Natural killer cell (primary cell): ENCODE measurements at places on chromosomes 7 and 10. TPM values are rescaled to one million over a fixed set of nuclear protein-coding genes. Genes with fewer than 3 reads are reported as not detected.

Gene SP4
- total RNA-seq: 38.8 TPM

Gene DNAJC12
- not detected for total RNA-seq

Gene HNRNPF
- 122 TPM for total RNA-seq

Gene MRPS33
- 13.7 TPM for total RNA-seq

DNA sequence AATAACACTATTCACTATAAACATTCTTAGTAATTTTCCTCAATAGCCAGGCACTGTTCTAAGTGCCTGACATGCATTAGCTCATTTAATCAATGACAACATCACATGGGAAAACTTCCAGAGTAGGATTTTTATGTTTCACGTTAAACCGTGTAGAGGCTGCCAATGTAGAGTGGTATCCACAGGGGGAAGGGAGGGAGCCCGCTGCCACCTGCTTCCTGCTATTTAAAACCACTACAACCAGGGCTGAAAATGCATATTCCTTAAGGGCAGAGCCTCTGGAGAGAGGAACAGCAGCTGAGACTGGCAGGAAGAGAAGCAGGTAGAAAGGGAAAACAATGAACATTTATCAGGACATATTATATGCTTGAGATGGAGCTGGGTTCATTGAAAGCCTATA lies 684.3 kb upstream of the AUTS2 start:
- DNase-seq: no peak

GRCh38 chr10:15053061-15053460 lies 9.3 kb downstream of the OLAH start:
- DNase-seq: no peak

- DNase-seq: no peak
These were observed 4.5 kb downstream of the RTKN2 start for GRCh38 chr10:62264126-62264525.

- DNase-seq: no peak
These were observed 579.9 kb downstream of the AUTS2 start for GRCh38 chr7:70178211-70178610.

GRCh38 chr10:118775478-118775877 lies 20.7 kb upstream of the CACUL1 start:
- DNase-seq: no peak

DNA sequence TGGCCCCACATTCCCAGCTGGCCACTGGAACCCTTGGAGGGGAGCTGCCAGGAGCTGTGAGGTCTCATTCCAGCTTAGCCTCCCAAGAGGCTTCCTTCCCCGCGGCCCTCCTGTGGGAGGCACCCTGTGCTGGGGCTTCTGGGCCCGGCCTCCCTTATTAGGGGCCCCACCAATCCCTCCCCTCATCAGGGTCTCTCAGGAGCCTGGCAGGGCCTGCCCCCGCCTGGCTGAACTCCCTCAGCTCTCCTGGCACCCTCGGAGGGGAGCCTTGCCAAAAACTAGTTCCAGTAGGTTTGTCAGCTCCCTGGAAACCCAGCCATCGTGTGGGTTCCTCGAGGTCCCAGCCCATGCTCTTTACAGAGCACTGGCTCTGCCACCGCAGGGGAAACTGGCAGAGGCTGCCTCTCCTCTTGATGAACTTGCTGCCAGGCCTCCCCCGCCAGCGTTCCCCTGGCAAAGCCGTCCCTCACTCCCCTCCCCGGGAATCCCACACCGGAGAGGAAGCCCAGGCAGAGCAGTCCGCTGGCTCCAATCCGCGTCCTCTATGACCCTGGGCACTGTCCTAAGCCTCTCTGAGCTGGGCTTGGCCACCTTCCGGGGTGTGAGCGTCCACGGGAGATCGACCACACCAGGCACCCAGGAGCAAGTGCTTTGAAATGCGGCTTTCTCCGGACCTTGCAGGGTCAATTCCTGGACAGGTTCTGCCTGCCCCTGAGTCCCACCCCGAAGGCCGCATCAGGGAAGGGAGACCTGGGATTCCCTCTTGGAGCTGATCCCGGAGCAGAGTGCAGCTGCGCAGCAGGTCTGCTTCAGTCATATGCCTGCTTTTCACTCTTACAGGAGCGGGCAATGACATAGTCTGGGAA lies 139.8 kb downstream of the ARHGAP22 start:
- DNase-seq: peak; percentile 9

GRCh38 chr10:81817596-81818170 lies 57.3 kb upstream of the NRG3 start:
- DNase-seq: no peak

DNA sequence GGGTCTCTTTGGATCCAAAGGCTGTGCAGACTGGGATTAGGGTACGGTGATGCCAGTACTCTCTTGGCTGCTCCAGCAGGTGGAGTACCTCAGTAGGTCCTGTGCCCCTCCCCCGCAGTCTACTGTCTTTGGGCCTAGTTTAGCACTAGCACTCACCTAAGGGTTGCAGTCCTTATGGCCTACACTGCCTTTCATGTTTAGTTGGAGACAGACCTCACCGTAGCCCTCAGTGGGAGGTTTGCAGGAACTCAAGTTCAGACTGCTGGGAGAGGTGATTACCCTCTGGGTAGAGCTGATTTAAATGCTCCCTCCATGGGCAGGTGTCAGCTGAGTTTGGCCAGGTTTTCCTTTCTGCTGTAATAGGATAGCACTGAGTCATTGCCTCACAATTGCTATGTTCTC lies 210.8 kb upstream of the TMEM196 start:
- DNase-seq: no peak
